ENCODE measurements at places on chromosomes 2 and 18.

GRCh38 chr18:27808683-27809082 lies 368.2 kb downstream of the CDH2 start:
- DNase-seq: no peak

GRCh38 chr2:105723431-105723830 lies 21.3 kb upstream of the NCK2 start:
- no peak for DNase-seq

GRCh38 chr2:207616185-207616584 lies 9.0 kb downstream of the METTL21A start:
- DNase-seq: no peak

DNA sequence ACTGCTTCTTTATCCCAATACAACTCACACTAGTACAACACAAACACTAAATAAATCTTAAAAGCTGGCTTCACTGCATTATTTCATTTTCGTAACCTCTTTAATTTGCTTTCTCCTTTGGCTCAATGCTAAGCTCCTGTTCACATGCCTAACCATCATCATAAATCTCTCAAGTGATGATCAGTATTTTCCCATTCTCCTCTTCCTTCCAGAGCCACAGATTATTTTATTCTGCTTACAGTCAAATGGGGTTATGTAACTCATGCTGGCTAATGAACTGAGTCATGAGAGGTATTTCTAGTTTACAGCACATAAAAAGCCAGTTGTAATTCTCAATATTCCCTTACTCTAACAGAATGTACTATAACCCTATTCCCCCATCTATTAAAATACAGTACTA lies 350.4 kb upstream of the ZC3H15 start:
- DNase-seq: no peak

GRCh38 chr2:9373047-9373446 lies 50.3 kb downstream of the ITGB1BP1 start:
- no peak for DNase-seq

DNA sequence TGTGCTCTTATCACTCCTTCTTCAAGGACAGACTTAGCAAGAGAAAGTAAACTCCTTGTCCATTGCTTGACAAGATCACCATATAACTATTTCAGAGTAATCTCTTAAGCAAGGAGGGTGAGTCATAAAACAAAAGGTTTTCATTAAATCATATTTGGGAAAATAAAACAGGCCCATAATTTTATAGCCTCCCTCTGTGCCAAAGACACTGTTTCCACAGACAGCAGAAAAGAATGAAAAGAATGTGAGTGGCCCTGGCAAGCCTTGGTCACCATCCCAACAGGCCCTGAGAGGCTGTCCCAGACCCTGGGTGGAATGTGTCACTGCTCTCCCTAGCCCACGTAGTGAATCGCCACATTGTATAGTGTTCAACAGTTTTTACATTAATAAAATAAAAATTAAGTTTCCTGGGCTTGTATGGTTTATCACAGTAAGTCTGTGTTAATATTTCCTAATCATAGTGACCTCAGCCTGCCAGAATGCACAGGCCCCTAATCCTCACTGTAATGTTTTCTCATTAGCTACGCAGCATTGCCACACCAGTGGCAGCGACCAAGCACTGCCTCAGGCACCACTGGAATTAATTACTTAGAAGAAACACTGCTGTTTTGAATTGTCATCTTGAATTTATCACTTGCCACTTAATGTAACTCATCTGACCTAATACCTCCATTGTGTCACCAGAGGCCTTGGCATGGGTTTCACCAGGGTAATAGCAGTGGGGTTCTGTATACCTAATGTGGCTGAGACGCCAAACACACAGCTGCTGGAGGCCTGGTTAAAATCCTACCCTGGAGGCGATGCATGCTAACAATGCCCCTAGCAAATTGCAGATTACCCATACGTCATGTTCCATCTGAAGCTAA lies 401.9 kb downstream of the LNPK start:
- DNase-seq: no peak

DNA sequence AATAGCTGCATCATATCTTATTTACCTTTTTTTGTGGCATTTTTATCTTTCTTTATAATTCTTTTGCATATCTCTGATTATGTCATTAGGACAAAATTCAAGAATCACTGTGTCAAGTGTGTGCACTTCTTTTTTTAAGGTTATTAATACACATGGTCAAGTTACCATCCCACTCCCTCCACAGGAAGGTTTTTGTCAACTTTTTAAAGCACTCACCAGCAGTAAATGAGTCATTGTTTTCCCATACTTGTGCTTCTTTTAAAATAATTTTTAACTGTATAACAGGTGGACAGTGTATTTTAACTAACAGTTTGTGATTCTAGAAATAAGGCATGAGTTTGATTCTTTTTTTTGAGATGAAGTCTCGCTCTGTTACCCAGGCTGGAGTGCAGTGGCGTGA lies 45.7 kb upstream of the FAM171B start:
- DNase-seq: no peak

DNA sequence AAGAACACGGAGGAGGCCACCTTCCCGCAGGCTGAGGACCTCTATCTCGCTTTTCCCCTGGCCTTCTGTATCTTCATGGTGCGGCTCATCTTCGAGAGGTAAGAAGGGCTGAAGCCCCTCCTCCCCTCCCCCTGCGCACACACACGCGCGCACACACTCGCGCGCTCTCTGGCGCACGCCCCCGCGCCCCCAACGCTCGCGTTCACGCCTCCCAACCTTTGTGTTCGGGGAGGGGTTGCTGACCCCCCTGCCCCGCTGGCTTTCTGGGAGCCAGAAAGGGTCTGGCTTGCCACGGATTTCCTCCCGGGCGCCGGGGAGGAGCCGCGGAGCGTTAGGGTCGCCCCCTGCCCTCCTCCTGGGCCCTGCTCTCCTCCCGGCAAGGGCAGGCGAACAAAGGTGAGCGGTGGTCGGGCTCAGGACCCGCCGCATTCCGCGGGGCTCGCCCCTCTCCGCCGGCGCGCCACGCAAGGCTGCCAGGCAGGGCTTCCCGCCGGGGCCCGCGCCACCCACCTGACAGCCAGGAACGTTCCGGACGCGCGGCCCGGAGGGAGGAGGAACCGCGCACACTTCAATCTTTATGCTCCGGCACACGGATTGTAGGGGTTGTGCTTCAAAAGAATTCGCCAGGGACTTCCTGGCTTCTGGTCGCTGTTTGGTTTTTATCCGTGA lies 583 bp downstream of the CERS6 start:
- no peak for DNase-seq

DNA sequence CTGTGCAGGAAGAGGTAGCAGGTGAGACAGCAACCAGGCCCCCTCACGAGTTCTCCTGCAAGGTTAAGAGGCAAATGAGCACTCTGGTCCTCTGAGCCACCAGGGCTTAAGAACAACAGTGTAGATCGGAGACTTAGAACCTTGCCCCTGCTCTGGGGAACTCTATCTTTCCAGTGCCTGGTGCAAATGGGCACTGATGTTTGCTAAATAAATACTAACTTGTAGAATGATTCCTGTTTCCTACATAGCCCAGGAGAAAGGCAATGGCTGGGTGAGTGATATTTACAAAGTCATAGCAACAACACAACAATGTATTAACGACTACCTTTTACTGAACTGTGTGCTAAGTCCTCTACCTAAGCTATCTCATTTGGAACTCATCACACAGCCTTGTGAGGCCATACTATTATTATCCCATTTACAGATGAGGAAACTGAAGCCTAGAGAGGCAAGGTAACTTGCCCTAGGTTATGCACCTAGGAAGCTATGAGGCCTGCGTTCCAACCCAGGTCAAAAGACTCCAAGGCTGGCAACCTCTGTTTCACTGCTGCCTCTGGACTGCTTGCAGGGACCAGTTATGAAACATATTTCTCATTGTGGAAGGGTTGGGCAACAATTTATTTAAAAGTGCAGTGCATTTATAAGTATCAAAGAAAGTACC lies 4.3 kb downstream of the ATP8B1 start:
- DNase-seq: no peak

GRCh38 chr2:181036848-181037603 lies 56.6 kb downstream of the UBE2E3 start:
- DNase-seq: no peak

GRCh38 chr2:50478362-50478761 lies 553.6 kb downstream of the NRXN1 start:
- no peak for DNase-seq

DNA sequence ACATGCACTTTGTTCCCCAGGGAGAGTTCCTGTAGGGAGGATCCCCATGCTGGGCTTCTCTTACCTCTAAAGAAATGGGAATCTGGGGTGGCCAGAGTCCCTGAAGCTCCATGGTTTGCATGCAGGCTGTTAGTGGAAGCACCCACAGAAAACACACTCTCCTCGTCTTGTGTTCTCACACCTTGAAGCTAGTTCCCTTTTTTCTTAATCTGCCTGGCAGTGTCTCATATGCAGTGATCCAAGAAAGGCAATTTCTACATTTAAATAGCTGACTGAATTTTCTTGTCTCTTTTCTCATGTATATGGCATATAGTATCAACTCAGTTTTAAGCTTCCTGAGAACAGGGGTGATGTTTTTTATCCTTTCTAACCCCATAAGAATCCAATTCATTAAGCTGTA lies 65.0 kb downstream of the LINC00305 start:
- no peak for DNase-seq

Measured in occipital lobe (tissue), 3 donors.